ENCODE measurements at places on chromosomes 4 and X.

- DNase-seq, result no peak
These were observed 330.9 kb upstream of the PPP1R2C start for GRCh38 chrX:43108828-43109227.

GRCh38 chr4:41399231-41399630 lies 138.7 kb upstream of the LIMCH1 start:
- DNase-seq, result no peak

- no peak for DNase-seq
These were observed 23.5 kb downstream of the TXK start for GRCh38 chr4:48110452-48110978.

DNA sequence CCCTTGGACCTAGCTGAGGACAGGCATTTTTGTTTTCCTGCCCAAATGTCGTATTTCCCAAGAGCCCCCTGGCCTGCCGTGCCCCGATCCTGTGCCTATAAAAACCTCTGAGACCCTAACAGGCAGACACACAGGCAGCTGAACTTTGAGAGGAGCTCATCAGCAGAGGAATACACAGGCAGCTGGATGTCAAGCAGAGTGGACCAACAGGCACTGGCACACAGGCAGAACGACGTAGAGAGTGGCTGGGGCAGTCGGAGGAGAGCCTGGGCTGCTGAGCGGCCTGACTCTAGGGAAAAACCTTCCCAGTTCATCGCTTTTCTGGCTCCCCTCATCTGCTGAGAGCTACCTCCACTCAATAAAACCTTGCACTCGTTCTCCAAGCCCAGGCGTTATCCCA lies 896.1 kb downstream of the PCDH18 start:
- DNase-seq, result no peak
